H9 (cell line): ENCODE measurements at places on chromosomes 5 and 9.

DNA sequence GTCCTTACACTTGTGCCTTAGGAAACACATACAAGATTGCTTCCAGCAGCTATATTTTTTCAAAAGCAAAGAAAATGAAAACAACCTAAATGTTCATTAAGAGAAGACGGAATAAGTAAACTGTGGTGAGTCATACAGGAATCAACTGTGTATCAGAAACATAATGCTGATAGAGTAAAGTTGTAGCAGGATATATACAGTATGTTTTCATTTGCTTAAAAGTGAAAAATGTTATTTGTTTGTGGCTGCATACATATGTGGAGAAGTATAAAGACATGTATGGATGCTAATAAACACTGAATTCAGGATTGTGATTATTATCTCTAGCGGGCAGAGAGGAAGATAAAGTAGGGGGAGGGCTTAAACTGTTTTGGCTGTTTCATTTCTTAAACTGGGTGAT, 8.3 kb downstream of the DCTN4 start:
- no peak for DNase-seq

GRCh38 chr5:150497274-150497988, 10.5 kb upstream of the NDST1 start:
- no peak for DNase-seq

DNA sequence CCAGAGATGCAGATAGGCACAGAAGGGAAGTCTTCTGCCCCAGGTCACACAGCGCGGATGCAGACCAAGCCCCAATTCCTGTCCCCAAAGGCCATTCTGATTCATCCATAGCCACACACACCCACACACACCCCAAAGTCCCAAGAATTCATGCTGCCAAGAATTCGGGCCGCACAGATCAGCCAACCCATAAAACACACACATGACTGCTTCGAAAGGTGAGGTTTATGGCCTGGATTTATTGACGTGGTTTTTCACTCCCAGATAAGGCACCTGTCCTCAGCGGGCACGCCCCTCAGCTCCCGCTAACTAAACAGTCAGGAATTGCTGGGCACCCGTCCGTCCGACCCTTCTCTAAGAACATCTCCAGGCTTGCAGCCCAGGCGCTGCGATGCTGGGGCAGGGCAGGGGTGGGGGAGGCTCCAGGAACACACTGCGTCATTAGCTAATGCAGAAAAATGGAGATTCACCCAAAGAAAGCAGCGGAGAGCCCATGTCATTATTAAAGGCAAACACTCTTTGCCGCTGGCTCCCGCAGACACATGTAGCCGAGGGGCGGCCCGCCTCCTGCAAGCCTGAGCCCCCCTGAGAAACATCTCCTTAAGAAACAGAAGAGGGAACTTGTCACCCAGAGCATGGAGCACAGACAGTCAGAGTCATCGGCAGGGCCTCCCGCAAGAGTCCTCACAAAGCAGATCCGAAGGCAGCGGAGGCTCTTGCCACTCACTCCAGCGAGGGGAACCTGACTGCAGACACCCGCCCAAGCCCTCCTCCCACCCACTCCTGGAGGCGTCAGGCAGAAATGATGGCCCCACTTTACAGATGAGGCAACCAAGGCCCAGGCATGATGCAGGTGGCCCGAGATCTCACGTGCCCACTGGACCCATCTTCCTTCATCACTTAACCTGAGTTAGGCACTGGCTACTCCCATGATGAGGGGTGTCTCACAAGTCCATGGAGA, 19.9 kb downstream of the VAV2 start:
- DNase-seq, result no peak

DNA sequence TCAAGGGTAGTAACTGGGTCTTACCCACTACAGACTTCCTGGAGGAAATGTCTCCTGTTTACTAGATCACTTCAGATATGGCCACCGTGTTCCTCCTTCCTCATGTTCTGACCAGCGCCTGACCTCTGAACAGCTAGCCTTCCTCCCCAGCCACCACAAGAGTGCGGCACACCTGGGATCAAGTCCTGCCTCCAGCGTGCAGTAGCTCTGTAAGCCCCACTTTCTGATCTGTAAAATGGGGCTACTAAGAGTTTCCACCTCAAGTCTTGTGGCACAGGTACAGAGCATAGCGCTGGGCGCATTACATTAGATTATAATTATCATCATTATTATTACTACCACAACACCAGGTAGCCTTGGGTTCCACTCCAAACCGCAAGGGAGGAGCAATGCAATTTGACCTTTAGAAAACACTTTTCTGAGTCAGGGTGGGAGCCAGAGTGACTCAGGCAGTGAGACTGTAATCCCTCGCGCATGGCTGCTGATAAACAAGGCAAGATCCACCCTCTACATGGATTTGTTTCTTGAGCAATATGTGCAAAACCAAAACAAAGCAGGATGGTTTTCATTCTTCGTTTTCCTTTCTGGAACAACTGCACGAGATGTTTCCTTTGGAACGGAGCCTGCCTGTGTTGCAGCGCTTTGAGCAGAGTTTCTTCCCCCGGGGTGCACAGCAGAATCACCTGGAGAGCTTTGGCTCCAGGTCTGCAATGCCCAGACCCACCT, 65.0 kb upstream of the ANGPTL2 start:
- DNase-seq, result no peak

DNA sequence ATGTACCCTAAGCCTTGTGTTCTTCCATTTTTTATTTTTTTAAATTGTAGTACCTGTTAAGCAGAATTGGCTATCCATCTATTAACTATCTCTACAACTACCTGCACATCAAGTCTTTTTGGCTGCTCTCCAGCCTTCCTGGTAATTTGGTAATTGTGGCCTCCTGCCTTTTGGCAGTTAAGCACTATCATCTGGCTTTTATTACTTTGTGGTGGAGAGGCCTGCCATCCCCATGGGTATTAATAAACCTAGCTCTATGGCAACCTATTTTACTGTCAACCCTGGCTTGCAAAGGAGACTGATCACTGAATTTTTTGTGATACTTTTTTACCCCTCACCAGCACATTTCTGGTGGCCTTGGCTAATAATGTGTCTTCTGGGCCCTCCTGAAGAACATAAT, 20.5 kb downstream of the SELENOP start:
- DNase-seq, result no peak

- DNase-seq, result no peak
Observed at GRCh38 chr5:35538198-35538931, 79.3 kb upstream of the SPEF2 start.

- DNase-seq, result no peak
Observed at GRCh38 chr5:3194271-3194670, 401.4 kb upstream of the IRX1 start.

- no peak for DNase-seq
Observed at GRCh38 chr9:89935115-89935514, 330.3 kb downstream of the GADD45G start.

DNA sequence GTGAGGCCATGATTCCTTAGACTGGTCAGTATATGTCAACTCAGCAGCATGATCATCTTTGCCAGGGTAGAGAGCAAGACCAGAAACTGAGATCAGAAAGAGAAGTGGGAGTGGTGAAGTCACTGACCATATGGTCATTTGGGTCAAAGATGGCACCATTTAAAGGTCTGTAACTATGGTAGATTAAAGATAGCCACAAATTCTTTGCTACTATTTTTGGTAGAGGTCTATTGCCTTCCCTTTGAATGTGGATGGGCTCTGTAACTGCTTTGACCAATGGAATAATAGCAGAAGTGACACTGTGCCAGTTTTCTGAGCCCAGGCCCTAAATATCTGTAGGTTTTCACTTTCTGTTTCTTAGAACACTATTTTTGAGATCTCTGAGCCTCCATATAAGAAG, 117.6 kb downstream of the PCSK1 start:
- DNase-seq, result no peak
